Smooth muscle cell of trachea (primary cell): ENCODE measurements at places on chromosomes 7 and 10. TPM values are rescaled to one million over a fixed set of nuclear protein-coding genes. Genes with fewer than 3 reads are reported as not detected.

Gene TAS2R3
- total RNA-seq: 1.3 and 1.8 TPM in 2 replicates

Gene DNAJC12
- total RNA-seq: 2.0 and 2.5 TPM in 2 replicates

Gene OR6B1
- not detected in 2 replicates for total RNA-seq

Gene PLEKHS1
- total RNA-seq: under 0.01 TPM in 1 of 2 replicates, not detected in the other

Gene SYCE1
- total RNA-seq: 0.33 TPM in 1 of 2 replicates, not detected in the other

Gene TMEM196
- total RNA-seq: not detected in 2 replicates

Gene GHRHR
- not detected in 2 replicates for total RNA-seq

Gene HPS6
- 41.7 and 62.5 TPM in 2 replicates for total RNA-seq

Gene CALHM3
- 0.15 TPM in 1 of 2 replicates, not detected in the other for total RNA-seq

Gene AKR1C1
- 528 and 638 TPM in 2 replicates for total RNA-seq

Gene DHTKD1
- total RNA-seq: 23.1 and 36.7 TPM in 2 replicates

Gene NUTM2E
- total RNA-seq: 0.15 TPM in 1 of 2 replicates, not detected in the other

Gene TFPI2
- 6.6 and 14.5 TPM in 2 replicates for total RNA-seq

Gene AFAP1L2
- 0.17 and 0.29 TPM in 2 replicates for total RNA-seq

Gene NPC1L1
- total RNA-seq: 0.15 and 0.17 TPM in 2 replicates

Gene SPDYE1
- total RNA-seq: not detected in 2 replicates

Gene FZD1
- 29.8 and 33.2 TPM in 2 replicates for total RNA-seq

Gene AOAH
- total RNA-seq: not detected in 2 replicates

Gene WNT8B
- total RNA-seq: not detected in 2 replicates

Gene PNLIPRP1
- not detected in 2 replicates for total RNA-seq

Gene DENND2A
- total RNA-seq: 34.9 and 69.6 TPM in 2 replicates

Gene RPEL1
- under 0.01 and 0.15 TPM in 2 replicates for total RNA-seq

Gene OR2A12
- total RNA-seq: not detected in 2 replicates

Gene HMX3
- not detected in 2 replicates for total RNA-seq

Gene AZGP1
- total RNA-seq: not detected in 2 replicates

Gene PAPSS2
- 114 and 149 TPM in 2 replicates for total RNA-seq

Gene ORC5
- 27.3 and 28.7 TPM in 2 replicates for total RNA-seq

Gene BTBD16
- 0.15 TPM in 1 of 2 replicates, not detected in the other for total RNA-seq

Gene DIP2C
- 17.0 and 21.8 TPM in 2 replicates for total RNA-seq

Gene RBM28
- 11.4 and 13.4 TPM in 2 replicates for total RNA-seq

Gene SGCE
- 87.5 and 115 TPM in 2 replicates for total RNA-seq

Gene PAPOLB
- under 0.01 and 0.15 TPM in 2 replicates for total RNA-seq

Gene GATA3
- not detected in 2 replicates for total RNA-seq

Gene CAMK2B
- 0.15 and 0.33 TPM in 2 replicates for total RNA-seq

Gene CRYGN
- 0.58 and 0.83 TPM in 2 replicates for total RNA-seq

Gene CAV2
- total RNA-seq: 79.1 and 98.3 TPM in 2 replicates

Gene ITGB8
- total RNA-seq: 25.0 and 56.9 TPM in 2 replicates

Gene MCM7
- 16.7 and 118 TPM in 2 replicates for total RNA-seq

Gene UNC5B
- 12.9 and 34.2 TPM in 2 replicates for total RNA-seq

Gene ITPRID1
- total RNA-seq: not detected in 2 replicates

Gene CYP3A7
- total RNA-seq: 0.33 TPM in 1 of 2 replicates, not detected in the other

Gene MARVELD1
- 41.4 and 47.4 TPM in 2 replicates for total RNA-seq

Gene CYP26C1
- under 0.01 TPM in 1 of 2 replicates, not detected in the other for total RNA-seq

Gene WEE2
- total RNA-seq: 0.33 TPM in 1 of 2 replicates, not detected in the other

Gene ABCC2
- total RNA-seq: 0.29 and 0.33 TPM in 2 replicates

Gene SUPV3L1
- total RNA-seq: 29.2 and 29.8 TPM in 2 replicates

Gene ELMO1
- total RNA-seq: 0.66 and 0.73 TPM in 2 replicates

Gene FAM25A
- not detected in 2 replicates for total RNA-seq

Gene ITGA8
- 1.7 and 5.8 TPM in 2 replicates for total RNA-seq

Gene CUL2
- 28.9 and 33.9 TPM in 2 replicates for total RNA-seq
